ENCODE measurements at places on chromosomes 2 and 18. TPM values are rescaled to one million over a fixed set of nuclear protein-coding genes. Genes with fewer than 3 reads are reported as not detected.

DNA sequence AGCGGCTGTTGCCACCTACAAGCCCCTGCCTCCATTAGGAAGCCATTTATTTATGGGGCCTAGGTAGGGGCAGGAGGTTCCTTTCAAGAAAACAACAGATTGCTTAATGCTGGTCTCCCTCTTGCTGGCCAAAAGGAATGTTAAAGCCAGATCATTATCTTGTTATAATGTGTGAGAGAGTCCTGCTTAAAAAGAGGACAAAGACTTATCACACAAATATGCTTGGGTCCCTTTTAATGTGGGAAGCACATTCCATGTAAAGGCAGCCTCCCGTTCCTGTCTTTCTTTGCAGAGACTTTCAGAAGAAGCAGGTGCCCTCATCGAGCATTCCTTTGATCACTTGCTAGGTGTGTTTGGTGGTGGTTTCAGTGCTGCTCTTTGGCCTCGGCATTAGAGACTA lies 76.4 kb downstream of the AGAP1 start:
- no peak overlapping the region for H3K4me3 ChIP-seq
- H3K27me3 ChIP-seq = no peaks in the 10 kb centered on the region
- no peaks in the 10 kb centered on the region for H3K36me3 ChIP-seq
- DNase-seq = no peak
- no peaks in the 10 kb centered on the region for H3K4me1 ChIP-seq
- no peak overlapping the region for H3K27ac ChIP-seq

Gene TBR1
- total RNA-seq = not detected

Gene ARMC9
- 2.5 TPM for total RNA-seq

DNA sequence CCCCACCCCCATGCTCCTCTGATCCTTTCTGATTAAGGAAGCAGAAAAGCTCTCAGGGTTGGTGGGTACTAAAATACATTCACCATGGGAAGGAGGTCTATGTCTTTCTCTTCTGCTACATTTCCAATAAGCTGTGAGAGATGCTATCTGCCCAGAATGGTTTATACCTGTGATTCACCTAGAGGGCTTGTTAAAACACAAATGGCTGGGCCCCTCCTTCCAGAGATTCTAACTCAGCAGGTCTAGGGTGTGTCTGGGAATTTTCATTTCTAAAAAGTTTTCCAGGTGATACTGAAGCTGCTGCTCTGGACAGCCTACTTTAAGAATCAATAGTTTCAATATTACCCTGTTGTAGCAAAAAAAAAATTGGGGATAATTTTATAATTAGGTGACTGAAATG lies 772.2 kb upstream of the ZEB2 start:
- no peaks in the 10 kb centered on the region for H3K36me3 ChIP-seq
- H3K27ac ChIP-seq = no peak overlapping the region
- H3K27me3 ChIP-seq = peaks cover 11% of the 10 kb centered on the region
- no peak overlapping the region for H3K4me3 ChIP-seq

DNA sequence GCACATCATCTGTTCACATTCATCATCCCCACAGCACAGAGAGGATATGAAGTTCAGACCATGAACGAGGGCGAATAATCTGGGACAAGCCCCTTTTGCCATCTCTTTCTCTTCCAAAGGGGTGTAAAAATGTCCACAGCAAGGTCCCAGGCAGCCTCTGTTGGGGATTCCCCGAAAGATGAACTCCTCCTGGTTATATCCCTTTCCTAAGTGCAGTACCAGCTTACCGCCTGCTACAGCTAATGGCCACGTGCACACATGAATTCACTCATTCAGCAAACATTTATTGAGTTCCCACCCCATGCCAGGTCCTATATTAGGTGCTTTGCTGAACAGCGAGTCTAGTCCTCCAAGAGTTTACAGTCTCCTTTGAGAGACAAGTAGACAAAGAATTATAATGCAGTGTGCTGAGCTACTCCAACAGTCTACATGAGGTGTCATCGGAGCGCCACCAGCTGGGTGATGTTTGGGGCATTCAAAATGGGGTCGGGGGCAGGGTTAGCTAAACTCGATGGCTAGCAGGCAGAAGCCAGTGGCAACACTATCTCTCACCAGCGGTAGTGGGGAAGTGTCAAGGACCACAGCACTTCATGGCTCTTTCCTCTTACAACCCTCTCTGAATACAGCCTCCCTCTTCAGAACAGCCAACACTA lies 228.9 kb downstream of the TMEM163 start:
- peaks cover 7% of the 10 kb centered on the region for H3K27me3 ChIP-seq
- no peak overlapping the region for H3K27ac ChIP-seq
- H3K36me3 ChIP-seq = no peaks in the 10 kb centered on the region
- no peak for DNase-seq
- H3K4me1 ChIP-seq = no peaks in the 10 kb centered on the region

- no peak for DNase-seq
- no peak overlapping the region for H3K4me3 ChIP-seq
- H3K27me3 ChIP-seq = no peaks in the 10 kb centered on the region
- H3K27ac ChIP-seq = no peak overlapping the region
- no peaks in the 10 kb centered on the region for H3K36me3 ChIP-seq
- H3K4me1 ChIP-seq = no peaks in the 10 kb centered on the region
Measured at GRCh38 chr2:166238176-166238575, 110.4 kb upstream of the SCN1A start.

Gene ATP6V1B1
- not detected for total RNA-seq

DNA sequence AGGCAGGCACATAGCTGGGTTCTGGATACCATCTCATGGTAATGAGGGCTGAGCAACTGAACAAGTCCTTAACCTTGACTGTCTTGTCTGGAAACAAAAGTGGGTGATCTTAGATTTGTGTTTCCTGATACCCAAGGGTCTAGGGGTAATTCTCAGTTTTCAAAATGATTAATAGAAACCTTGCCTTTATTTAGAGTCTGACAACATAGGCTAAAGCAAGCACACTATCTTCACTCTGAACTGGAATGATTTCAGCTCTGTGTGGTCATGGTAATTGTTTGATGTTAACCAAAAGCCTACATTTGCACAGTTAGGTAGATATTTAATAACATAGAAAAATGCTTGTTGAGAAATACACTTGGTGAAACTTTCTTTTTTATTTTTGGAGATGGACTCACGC lies 6.8 kb upstream of the LAMA3 start:
- H3K36me3 ChIP-seq = no peaks in the 10 kb centered on the region
- peaks cover 51% of the 10 kb centered on the region for H3K27me3 ChIP-seq
- DNase-seq = no peak
- no peak overlapping the region for H3K27ac ChIP-seq

Data from activated T-helper 2 cell treated with anti-CD3 and anti-CD28 coated beads, Interferon-gamma antibody, Interleukin-2, Interleukin-4, amounts not matched to agents 10 μg/mL and 5 μg/mL and 100 μg/mL, durations not matched to agents 14 hours and 24 hours and 36 hours (primary cell).